Glomerular endothelial cell (primary cell): ENCODE measurements at places on chromosomes 12 and 14. TPM values are rescaled to one million over a fixed set of nuclear protein-coding genes. Genes with fewer than 3 reads are reported as not detected.

Gene ATXN7L3B
- total RNA-seq = 21.7 and 25.7 TPM in 2 replicates

Gene GLS2
- 0.58 TPM in 1 of 2 replicates, not detected in the other for total RNA-seq

Gene RNFT2
- total RNA-seq = 2.2 and 2.9 TPM in 2 replicates

Gene SLC10A1
- not detected in 2 replicates for total RNA-seq

GRCh38 chr12:68905733-68906132, 27.2 kb downstream of the CPM start:
- no peak for DNase-seq

DNA sequence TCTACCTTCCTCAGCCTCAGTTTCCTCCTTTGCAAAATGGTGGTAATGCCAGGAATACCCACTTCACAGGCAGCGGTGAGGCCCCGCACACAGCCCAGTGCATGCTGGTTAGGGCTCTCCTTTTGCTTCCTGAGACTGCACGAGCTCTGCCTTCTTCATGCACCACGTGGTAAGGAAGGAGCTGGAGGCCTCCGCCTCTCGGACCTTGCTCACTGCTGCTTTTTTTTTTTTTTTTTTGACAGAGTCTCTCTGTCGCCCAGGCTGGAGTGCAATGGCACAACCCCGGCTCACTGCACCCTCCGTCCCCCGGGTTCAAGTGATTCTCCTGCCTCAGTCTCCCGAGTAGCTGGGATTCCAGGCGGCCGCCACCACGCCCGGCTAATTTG, 18.1 kb downstream of the TAMALIN start:
- no peak for DNase-seq

- no peak for DNase-seq
These were observed 436.7 kb downstream of the ATP23 start for GRCh38 chr12:58378028-58378427.

DNA sequence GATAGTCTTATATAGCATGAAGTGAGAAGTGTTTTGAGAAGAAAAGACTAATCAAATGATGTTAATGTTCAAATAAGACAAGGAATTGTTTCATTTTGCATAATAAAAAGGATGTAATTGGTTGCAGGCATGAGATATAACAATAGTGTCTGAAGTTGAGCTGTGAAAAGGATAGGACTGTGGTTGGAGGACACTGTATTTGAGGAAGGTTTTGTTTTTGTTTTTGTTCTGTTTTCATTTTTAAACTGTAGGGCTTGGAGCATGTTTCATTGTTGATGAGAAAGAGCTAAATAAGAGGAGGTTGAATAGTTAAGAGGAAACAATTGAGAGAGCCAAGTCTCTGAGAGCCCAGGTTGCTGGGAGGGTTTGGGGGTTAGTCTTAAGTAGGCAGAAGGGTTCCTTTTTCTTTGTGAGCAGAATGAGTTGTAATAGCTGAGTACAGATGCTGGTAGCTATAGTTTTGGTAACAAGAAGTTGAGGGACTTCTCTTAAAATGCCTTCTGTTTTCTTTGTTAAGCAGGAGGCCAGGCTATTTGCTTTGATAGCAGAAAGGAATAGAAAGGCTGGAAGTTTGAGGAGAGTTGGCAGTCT, 58.4 kb downstream of the CCDC91 start:
- no peak for DNase-seq

DNA sequence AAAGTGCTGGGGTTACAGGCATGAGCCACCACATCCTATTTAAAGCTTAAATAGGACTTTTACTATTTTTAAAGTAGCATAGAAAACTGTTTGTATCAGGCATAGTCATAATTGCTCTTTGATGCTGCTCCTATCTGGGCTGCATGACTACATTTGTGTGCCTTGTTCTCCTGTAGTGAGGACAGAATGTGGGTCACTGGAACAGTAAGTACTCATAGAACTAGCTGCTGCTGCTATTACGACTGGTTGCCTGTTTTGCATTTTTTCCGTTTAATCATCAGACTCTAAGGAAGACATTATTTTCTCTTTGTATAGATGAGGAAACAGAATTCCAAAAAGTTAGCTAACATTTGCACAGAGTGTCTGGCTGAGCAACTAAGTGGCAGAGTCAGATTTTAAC, 42.8 kb downstream of the ZC3H14 start:
- no peak for DNase-seq

DNA sequence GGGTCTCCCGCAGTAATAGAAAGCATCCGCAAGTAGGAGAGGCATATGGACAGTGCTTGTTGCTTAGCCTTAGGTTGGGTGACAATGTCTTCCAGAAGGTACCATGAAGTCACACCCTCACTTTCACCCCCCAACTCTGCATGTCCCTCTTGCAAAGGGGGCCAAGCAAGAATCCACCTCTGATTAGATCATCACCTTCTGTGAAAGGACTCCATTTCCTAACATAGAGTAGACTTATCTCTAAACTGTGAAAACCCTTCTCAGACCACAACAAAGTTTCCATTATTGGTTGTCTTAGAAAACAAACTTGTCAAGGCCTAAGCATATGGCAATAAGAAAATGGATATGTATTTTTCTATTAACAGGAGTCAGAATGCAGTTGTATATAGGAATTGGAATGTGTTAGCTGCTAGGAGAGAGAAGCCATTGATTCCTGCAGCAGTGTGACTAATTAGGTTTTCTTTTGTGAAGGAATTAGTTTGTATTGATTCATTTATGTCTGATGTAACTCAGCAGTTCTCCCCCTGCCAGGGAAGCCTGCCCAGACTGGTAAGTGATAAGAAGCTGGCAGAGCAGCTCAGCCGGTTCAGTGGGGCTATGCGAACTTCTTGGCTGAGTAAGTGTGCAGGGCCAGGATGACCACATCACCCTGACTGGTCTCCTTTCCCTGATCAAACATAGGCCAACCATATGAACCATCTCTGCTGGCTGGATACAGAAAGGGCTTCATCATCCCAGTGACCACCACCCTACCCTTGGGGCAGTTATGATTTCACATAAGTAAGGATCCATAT, 107.3 kb upstream of the CCDC196 start:
- DNase-seq = no peak
